ENCODE measurements at places on chromosomes 7 and 10.

GRCh38 chr7:26989897-26990670, 105.7 kb downstream of the HOXA1 start:
- DNase-seq: no peak

GRCh38 chr7:100804681-100805431, 22.5 kb downstream of the EPHB4 start:
- DNase-seq: no peak

DNA sequence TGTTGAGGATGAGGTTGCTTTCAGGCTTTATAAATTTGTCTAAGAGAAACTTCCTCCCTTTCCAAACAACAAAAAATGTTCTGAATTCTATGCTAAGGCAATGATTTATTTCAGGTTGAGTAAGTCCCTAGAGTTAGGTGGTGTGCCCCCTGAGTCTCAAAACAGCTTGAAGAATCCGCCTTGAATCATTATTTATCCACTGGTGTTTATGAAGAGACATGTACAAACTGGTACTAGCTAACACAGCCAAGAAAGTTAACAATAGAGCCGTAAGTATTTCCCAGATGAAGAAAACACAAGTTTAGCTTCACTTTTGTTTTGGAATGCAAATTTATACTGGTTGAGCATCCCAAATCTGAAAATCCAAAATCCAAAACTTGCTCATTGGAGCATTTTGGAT, 66.2 kb upstream of the SRPK2 start:
- no peak for DNase-seq

- DNase-seq: no peak
These were observed 116.6 kb upstream of the SFMBT2 start for GRCh38 chr10:7527468-7527867.

DNA sequence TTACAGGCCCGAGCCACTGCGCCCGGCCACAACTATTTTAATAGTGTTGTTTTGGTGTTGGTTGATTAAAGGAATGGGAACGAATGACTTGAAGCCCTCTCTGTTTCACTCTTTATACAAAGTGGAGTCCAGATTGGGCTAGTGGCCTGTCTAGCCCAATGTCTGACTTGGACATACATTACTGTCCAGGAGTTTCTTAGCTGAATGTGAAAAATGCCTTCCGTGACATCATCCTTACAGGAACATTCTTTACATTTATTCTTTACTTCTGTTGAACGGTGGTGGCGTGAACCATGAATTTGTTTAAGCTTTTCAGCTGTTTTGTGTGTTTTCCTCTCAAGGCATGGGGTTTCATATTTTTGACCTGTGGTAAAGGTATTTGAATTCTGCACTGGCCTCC, 67.9 kb downstream of the DAGLB start:
- DNase-seq: no peak

GRCh38 chr7:50359995-50360925, 55.7 kb downstream of the IKZF1 start:
- no peak for DNase-seq

DNA sequence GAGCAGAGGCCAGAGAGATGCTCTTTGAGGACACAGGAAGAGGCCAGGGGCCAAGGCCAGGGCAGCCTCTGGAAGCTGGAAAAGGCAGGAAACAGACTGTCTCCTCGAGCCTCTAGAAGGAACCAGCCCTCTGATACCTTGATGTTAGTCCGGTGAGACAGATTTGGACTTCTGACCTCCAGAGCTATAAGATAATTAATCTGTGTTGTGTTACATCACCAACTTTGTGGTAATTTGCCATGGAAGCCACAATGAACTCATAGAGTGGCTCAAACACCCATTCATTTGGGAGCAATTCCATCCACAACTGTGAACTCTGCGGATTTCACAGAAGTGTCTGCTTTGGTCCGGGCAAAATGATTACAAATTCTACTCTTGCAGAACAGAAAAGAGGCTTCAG, 48.7 kb downstream of the OAT start:
- DNase-seq: no peak

DNA sequence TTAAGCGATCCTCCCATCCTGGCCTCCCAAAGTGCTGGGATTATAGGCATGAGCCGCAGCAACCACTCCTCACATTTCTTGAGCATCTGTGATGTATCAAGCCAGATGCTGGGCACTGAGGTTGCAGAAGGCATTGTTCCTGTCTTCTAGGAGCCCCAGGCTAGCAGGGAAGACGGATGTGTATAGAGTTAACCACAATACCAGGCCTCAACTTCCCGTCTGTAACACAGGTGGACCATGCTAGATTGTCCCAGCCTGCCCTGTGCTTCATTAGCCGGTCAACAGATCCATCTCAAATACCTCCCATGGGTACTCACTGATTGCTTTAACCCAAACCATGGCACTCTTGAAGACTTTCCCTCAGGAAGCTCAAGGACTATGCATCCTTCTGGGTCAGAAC, 1.8 kb upstream of the CLDN4 start:
- no peak for DNase-seq

- DNase-seq: no peak
These were observed 71.9 kb downstream of the MKI67 start for GRCh38 chr10:128054163-128054970.

- no peak for DNase-seq
These were observed 35.6 kb upstream of the LAMB4 start for GRCh38 chr7:108165723-108166122.

GRCh38 chr7:81267508-81267907, 348.7 kb upstream of the SEMA3C start:
- DNase-seq: no peak

DNA sequence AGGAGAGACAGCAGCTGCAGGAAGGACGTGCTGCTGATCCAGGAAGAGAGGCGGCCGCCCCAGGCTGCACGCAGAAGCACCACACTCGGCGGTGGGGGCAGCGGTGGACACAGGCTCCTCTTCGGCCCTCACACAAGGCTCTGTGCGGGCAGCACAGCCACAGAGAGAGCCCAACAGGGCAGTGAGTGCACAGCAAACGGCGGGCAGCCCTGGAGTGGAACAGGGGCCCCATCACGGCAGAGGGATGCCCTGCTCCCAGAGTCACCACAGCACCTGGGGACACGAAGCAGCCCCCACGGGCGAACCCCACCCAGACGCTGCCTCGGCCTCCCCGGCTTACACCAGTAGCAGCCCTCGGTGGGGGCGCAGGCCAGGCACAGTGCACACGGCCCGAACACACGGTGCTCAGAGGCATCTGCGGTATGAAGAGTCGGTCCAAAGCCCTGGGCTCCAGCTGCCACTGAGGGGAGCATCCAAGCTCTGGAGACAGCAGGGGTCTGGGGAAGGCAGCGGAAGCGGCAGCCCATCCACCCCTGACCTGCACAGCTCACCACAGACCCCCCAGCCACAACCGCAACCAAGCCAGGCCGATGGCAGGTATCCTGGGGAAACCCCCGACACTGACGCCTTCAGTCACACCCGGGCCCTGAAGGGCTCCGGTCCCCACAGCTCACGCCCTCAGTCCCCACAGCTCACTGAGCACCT, 16.8 kb downstream of the NUDT1 start:
- no peak for DNase-seq

DNA sequence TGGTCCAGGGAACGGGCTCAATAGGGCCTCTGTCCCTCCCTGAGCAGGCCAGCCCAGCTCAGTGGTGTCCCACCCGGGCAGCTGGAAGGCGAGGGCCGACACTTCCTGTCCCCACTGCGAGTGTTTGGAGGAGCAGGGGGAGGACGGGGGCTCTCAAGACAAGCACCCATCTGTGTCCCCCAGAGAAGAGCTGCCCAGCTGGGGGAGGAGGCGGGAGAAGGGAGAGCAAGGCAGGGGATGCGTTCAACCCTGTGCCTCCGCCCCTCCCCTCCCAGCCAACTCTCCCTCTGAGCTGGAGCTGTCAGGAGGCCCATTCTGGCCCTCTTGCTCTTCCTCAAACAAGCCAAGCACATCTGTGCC, 35.7 kb downstream of the ZCCHC24 start:
- DNase-seq: no peak

DNA sequence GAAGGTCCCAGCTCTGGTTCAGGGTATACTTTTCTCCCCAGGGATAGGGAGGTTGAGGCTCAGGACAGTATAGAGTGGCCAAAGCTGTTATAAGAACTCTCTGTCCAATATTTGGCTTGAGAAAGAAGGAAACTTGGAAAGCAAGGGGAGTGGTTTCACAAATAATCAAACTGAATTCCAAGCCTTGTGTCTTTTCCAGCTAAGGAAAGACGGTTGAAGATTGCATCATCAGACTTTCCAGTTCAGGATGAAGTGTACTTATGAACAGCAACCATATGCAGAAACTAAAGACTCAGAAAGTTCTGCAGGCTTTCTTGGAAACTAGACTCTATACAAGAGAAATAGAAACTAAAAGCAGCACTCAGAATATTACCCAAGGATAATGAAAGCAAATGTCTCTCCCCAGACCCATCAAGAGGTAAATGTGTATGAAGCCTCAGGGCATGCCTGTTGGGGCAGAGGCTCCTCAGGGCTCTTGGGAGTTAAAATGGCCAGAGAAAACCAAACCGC, 46.4 kb downstream of the RAMP3 start:
- no peak for DNase-seq

GRCh38 chr10:34727595-34728033, 87.5 kb downstream of the PARD3 start:
- DNase-seq: no peak

DNA sequence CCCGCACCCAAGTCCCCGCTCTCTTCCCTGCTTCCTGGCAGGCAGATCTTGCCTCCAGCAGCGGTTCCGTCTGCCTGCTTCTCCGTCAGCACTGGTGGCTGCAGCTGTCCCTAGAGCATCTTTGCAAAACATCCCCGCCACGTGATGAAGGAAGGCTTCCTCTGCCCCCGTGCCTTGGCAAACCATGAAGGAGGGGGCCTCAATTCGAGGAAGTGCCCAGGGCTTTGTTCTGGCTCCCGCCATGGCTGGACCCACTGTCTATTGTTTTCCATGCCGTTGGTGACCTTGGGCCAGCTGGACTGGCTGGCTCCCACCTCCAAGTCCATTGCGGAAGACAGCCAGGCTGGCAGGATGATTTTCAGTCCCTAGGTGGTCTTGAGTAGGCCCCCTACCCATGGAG, 13.2 kb upstream of the AQP1 start:
- DNase-seq: no peak

GRCh38 chr7:22550514-22551030, 50.6 kb upstream of the STEAP1B start:
- DNase-seq: no peak

DNA sequence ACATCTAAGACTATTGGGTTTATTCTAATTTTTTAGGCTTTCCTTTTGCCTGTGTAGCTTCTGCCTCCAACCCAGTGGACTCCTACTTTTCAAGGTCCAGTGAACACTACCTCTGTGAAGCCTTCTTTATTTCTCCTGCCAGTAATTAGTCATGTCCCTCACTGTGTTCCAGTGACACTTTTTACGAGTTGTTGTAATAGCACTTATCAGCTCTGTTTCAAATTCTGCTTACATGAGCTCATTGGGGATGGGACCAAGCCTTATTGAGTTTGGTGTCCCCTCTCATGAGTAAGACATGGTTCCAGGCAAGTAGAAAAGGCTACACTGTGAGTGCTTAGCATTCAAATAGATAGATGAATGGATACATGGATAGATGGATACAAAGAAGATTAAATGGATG, 184.6 kb downstream of the HIBADH start:
- no peak for DNase-seq

- no peak for DNase-seq
These were observed 863 bp downstream of the CALD1 start for GRCh38 chr7:134780166-134780828.

GRCh38 chr7:65722361-65722792, 150.5 kb upstream of the VKORC1L1 start:
- DNase-seq: no peak

- no peak for DNase-seq
These were observed 51.1 kb downstream of the CPEB3 start for GRCh38 chr10:92239600-92240288.

- DNase-seq: no peak
These were observed 199.9 kb downstream of the TRIL start for GRCh38 chr7:28758186-28758585.

- no peak for DNase-seq
These were observed 4.7 kb downstream of the DDX56 start for GRCh38 chr7:44568771-44569560.

DNA sequence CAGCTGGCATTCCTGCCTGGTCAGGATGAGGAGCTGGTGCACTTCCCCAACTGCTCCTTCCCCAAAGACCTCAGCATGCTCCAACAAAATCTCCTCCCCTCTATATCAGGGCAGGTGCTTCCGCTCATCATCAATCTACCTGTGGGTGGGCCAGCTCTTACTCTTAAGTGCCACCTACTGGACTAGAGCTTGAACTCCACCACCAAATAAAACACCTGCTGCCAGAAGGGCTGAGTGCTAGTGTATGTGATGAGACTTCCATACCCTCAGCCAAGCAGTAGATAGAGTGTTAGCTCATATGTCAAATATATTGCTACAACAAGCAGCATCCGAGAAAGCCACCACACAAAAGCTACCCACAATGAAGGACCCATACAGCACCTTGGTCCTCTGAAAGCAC, 264.3 kb downstream of the RNLS start:
- DNase-seq: no peak

GRCh38 chr7:144414815-144415214, 11.3 kb upstream of the NOBOX start:
- DNase-seq: no peak

DNA sequence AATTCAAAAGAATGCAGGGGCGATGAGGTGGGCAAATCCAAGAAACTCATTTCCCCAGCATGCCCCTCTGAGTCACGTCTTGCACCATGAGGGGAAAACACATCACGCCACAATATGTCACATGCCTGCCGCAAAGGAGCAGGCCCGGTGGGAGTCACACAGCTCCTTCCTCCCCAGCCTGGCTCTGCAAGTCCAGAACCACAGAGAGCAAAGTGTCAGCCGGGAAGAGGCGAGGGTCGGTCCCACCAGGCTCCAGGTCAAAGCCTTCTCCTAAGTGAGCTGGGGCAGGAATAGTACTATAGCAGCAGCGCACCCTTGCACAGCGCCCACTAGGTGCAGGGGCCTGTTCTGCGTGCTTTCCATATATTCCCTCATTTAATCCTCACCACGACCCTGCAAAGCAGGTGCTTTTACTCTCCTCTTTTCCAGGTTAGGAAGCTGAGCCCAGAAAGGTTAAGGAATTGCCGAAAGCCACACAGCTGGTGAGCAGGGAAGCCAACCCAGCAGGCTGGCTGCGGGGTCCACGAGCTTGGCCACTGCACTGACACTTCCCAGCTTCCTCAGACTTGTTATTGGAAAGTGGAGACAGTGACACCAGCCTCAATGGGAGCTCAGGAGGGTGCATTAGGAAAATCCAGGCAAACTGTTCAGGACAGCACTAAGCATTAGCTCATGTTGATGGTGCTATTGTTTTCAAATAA, 94.0 kb upstream of the ZMIZ1 start:
- no peak for DNase-seq

GRCh38 chr7:97020996-97021746, 3.5 kb downstream of the DLX5 start:
- DNase-seq: no peak

DNA sequence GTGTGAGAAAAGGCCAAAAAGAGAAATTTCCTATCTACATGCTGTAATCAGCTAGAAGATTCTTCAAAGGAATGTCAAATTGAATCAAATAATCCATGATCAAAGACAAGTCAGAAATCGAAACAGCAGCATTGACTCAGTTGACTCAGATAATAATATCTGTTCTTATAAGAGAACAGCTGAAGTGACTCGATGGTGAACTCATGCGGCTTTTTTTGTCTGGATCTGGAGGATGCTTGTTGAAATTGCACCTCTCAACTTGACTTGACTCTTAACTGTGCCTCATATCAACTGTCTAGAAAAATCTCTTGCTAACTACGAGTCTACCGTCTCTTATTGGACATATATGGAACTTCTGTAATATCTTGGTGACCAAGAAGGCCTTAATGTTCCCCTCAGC, 599.5 kb downstream of the PHTF2 start:
- DNase-seq: no peak
